Neural progenitor cell (in vitro differentiated cells): ENCODE measurements at places on chromosomes 6 and 20.

- no peak for DNase-seq
Measured at GRCh38 chr20:49851231-49851705, 38.6 kb downstream of the SLC9A8 start.

GRCh38 chr6:35669451-35670045, 19.2 kb downstream of the FKBP5 start:
- DNase-seq = no peak

DNA sequence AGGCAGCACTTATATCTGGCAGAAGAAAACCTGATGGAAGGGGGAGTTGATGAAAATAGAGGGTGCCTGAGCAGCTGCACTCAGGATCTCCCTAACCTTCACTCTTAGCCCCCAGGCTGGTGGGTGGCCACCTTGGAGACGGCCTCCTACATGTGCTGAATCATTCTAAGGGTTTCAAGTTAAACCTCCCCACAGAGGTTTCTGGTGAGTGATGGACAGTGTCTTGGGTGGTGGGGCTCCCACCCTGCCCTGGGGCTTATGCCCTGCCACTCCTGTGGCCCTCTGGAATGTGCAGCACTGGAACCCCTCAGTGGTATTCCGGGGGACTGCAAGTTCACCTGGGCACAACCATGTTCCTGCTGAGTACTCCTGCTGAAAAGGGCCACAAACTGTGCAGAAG, 357.2 kb downstream of the CD83 start:
- DNase-seq = no peak

GRCh38 chr6:82893889-82894652, 171.6 kb downstream of the UBE3D start:
- no peak for DNase-seq

GRCh38 chr6:77620278-77620882, 32.5 kb upstream of the MEI4 start:
- peak; percentile 48 for DNase-seq

DNA sequence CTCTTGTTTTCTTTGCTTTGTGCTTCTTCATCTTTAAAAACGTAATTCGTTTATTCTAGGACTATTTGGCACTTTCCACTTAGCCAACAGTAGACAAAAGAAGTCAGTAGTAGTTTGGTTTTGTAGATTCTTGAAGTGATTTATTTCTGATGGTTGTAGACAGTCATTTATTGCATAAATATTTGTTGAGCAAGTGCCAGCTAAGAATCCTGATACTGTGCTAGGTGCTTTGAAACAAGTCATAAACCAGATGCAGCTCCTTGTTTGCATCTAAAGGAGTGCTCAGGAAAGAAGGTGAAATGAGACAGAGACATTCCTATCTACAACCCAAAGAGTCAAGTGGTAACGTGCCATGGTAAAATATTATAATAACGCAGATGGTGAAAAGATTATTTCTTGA, 469.1 kb downstream of the GJA1 start:
- no peak for DNase-seq

GRCh38 chr6:83006270-83006905, 59.3 kb downstream of the UBE3D start:
- DNase-seq = no peak
